ENCODE measurements at places on chromosomes 16 and 17.

DNA sequence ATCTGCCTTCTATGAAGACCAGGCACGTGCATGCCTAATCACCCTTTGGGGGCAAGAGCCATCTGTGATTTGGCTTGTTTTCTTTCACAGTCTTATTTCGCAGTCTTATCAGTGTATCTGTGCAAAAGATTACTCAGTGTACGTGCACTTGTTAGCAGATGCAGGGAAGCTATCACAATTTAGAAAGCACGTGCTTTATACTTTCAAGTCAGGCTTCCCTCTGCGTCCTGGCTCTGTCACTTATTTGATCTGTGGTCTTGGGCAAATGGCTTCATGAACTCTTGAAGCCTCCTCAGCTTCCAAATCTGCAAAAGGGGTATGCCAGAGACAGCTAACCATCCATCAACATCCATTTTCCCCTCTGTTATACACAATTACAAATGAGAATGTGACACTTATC lies 246.4 kb downstream of the XYLT1 start:
- DNase-seq = no peak

GRCh38 chr17:4001048-4001590 lies 36.9 kb upstream of the ATP2A3 start:
- peak; percentile 42 for DNase-seq

DNA sequence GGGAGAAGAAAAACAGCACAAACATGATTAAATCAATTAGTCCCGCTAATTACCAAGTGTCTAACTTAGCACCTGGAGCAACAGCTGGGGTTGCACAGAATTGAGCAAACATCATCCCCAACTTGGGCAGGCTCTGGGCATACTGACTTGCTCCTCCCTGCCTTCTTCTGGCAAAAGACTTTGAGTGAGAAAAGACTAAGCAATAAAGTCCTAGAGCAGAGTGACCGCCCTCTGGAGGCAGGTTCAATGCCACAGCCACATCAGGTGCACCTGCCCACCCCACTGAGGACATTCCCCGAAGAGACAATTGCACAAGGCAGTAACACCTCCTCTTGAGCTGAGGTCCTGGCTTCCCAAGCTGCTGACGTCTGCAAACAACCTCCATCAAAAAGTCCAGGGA lies 358.3 kb downstream of the SOX9 start:
- DNase-seq = no peak

- no peak for DNase-seq
These were observed 52.6 kb downstream of the C16orf95 start for GRCh38 chr16:87264634-87265033.

DNA sequence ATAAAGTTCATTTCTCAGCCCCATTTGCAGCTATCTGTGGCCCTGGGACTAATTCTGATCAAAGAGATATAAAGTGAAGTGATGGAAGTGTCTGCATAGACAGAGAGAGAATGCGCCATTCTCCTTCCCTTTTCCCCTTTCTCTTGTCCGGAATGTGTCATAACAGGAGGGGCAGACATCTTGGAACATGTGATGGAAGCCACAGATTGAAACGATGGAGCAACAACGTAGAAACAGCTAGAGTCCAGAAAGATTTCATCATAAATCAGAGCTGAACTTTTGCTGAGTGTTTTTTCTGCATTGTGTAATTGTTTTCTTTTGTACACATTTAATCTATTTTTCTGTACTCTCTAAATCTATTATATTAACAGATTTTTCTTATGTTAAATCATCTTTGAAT lies 11.3 kb downstream of the ASGR1 start:
- DNase-seq = peak; percentile 83

Measured in cardiac fibroblast (primary cell).